ENCODE measurements at places on chromosomes 7 and 10. TPM values are rescaled to one million over a fixed set of nuclear protein-coding genes. Genes with fewer than 3 reads are reported as not detected.

- DNase-seq, result no peak
Observed at GRCh38 chr10:103921750-103922195, 3.8 kb upstream of the STN1 start.

DNA sequence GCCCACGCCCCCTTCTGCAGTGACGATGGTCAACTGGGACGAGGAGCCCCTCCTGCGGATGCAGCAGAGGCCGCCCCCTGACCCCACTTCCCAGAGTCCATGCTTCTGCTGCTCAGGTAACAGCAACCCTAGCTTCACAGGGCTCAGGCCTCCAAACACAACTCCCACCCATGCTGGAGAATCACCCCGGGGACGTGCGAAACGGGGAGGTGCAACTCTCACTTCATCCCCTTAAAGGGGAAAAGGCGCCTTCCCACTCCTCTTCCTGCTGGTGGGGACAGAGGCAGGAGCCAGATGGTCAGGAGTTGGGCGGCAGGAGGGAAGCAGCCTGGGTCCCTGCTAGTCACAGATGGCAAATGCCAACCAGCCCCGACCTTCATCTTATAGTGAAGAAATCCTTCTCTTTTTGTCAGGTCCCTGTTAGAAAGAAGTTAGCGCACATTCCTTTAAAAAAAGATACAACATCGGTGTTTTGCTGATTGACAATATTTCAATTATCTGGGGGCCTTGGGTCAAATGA is 155.4 kb downstream of the DIP2C start:
- peak; percentile 58 for DNase-seq

DNA sequence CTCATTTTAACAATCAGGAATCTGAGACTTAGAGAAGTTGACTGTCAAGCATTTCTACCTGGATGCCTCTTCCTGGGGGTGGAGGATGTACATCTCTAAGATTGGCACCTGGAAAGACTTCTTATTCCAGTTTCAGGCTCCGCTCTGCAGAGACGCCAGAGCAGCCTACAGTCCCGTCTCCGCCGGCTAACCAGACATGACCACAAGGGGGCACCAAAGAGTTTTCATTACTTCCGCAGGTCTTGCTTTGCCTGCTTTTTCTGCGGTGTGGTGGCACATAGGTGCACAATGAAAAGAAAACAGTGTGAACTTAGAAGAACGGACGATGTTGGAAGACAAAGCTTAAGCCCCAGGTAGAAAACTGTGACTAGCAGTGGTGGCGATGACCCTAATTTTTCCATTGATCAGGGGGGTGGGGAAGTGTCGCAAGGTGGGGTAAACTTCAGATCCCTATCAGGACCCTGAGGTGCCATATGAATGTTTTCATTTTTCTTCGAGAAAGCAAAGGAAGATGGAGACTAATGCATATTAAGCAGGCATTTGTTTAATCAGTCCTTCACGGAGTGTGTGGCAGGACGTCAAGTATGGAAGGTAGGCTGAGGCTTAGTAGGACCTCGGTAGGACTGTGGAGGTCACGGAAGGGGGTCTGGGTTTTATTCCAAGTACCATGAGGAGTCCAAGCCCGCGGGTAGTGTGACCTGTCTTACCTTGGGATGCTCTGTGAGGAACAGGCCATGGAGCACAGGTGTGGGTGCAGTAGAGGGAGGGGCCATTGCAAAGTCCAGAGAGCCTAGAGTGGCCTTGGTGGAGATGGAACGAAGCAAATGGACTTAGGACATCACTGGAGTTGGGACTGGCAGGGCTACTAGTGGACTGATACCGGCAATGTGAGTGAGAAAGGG is 60.1 kb upstream of the SORCS3 start:
- peak; percentile 86 for DNase-seq

DNA sequence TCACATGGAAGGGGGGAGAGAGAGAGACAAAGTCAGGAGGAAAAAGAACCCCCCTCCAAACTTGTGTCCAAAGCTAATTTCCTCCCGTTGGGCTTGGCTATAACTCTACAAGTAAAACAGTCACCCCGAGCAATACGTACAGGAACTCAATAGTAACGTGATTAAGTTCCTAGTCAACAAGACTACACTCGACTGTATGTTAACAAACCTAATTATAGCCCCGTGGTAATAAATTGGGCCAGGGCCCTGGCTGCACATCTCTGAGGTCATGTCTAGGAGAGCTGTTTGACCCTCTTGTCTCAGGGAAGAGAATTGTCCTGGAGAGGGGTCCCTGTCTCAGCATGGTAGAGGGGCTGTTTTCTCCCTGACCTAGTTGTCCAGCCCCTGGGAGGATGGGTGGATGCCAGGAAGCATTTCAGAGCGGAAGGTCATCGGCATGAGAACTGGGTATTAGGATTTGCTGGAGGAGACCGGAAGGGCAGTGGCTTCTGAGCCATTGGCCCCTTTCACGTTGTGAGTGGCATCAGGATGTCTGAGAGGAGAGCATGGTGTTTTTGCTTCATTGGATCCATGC is 60.2 kb upstream of the COMTD1 start:
- no peak for DNase-seq

GRCh38 chr7:2087744-2088143 is 145.0 kb downstream of the MAD1L1 start:
- no peak for DNase-seq

DNA sequence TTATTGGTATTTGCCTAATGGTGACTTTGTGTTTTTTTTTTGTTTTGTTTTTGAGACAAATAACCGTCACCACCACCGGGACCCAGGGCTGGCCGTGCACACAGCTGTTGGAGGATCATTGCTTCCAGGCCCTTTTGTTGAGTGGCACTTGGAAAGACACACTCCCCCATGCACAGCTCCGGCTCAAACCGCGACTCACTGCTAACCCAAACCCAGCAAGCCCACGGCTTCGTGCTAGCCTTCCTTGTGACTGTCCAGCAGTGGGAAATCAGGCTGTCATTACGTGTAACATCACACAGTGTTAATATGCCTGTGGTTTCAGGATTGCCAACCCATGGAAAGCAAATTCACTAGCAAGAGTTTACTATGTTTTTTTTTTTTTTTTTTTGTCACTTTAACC is 17.4 kb downstream of the BNIP3 start:
- no peak for DNase-seq

- peak; percentile 93 for DNase-seq
Observed at GRCh38 chr10:8053446-8054243, 843 bp upstream of the GATA3 start.

DNA sequence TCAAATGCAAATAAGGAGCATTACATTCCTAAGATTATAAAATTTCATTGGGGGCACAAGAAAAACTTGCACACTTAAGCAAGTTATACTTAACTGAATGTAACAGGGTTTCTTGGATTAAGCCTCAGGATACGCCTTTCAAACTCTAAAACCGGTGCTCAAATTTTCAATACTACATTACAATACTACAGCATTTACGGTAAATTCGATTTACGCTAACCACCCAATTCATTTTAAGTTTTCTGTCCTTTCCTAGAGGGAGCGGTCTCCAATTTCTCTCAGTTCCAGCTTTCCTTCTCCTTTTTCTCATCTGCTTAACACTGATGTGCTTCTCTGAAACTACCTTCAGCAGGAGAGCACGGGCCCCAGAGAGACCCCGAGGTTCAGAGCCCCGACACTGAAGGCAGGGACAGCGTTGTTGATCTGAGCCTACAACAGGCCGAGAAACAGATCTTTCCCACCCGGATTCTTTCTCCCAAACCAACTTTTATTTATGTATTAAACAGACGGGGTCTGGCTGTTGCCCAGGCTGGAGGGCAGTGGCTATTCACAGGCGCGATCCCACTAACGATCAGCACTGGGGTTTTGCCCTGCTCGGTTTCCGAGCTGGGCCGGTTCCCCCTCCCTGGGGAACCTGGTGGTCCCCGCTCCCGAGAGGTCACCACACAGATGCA is 798 bp downstream of the ZNF425 start:
- DNase-seq, result no peak

DNA sequence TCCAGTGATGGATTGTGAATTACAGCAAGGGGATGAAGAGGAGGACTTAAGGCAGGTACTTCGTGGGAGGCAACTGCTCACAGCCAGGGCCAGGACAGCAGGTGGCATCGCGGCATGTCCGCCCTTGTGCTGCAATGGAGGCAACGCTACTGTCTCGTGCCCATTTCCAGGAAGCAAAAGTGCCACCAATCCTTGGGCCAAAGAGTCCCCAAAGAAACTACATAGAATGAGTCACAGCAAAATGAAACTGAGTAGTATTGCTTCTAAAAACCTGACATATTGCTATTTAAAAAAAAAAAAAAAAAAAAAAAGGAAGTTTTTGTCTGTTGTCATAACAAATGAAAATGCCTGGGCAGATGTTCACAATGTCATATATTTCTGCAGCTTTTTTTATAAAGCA is 46.6 kb downstream of the RSU1 start:
- DNase-seq, result no peak

DNA sequence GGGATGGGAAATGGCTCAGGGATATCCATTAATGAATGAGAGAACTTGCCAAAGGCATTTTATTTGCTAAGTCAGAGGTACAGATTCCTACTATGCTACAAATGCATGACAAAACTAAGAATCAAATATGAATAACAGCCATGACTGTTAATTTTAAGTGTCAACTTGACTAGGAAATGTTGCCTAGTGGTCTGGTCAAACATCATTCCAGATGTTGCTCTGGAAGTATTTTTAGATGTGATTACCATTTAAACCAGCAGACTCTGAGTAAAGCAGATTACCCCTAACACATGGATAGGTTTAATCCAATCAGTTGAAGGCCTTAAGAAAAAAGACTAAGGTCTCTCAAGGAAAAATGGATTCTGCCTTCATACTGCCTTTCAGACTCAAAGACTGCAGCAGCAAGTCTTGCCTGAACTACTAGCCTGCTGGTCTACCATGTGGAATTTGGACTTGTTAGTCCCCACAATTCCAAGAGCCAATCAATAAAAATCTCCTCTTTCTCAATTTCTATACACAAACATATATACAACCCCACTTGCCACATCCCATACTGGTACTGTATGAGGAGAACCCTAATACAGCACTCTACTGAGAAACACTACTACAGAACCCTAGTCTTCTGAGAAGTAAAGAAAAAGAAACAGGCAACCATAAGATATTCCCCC is 119.1 kb downstream of the NRBF2 start:
- DNase-seq, result no peak

DNA sequence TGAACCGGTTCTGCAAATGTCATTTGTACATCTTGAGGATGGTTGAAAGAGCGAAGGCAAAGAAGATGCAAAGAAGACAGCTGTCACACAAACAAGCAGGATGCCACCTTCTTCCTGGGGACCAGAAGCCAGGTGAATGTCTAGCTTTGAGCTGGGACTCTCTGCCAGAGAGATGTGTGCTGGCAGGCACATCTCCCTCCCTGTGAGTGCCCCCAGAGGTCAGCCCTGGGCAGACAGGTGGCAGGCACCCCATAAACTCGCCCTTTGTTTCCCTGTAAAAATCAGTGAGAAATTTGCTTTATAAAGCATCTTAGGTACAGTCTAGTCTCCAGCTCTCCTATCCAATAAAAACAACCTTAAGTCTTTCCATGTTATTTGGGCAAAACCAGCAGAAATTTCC is 2.6 kb upstream of the TCERG1L start:
- DNase-seq, result no peak

- no peak for DNase-seq
Observed at GRCh38 chr7:2237109-2237602, 4.4 kb upstream of the MAD1L1 start.

- no peak for DNase-seq
Observed at GRCh38 chr7:147519062-147519461, 1071.5 kb upstream of the C7orf33 start.

DNA sequence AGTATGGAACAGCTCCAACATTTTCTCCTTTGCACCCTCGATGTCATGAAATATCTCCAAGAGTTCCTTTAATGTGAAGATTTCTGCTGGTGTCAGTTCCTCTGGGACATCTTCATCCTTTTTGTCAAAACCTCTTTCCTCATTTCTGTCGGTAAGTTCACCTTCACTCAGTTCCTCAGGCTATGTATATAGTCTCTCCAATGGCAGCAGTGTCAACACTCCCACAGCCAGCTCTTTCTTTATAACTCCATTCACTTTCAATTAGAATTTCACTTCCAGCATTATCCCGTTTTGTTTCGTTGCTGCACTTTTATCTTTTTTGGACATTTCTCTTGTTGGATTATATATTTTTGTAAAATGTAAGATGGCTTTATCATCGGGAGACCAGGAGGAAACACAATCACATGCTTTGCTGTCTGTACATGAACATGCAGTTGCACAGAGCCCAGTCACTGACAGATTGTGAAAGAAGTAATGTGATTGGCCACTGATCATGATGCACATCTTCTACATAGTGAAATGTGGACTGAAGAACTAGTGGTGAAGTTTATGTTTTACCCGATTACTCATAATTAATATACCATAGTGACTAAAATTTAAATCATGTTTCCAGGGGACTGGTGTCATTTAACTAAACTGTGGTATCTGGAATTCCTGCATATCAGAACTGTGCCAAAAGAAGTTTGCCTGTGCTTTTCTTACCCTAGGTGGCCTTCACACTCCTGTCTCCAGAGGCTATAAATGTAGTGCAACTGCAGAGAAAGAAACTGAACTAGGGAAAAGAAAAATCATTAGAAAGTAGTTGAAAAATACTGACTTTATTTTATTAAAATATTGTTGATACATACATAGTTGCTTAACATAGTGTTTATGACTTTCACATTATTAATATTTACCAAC is 289.6 kb downstream of the PPP1R3A start:
- no peak for DNase-seq

- DNase-seq, result no peak
Observed at GRCh38 chr7:117202511-117202910, 120.3 kb downstream of the WNT2 start.

DNA sequence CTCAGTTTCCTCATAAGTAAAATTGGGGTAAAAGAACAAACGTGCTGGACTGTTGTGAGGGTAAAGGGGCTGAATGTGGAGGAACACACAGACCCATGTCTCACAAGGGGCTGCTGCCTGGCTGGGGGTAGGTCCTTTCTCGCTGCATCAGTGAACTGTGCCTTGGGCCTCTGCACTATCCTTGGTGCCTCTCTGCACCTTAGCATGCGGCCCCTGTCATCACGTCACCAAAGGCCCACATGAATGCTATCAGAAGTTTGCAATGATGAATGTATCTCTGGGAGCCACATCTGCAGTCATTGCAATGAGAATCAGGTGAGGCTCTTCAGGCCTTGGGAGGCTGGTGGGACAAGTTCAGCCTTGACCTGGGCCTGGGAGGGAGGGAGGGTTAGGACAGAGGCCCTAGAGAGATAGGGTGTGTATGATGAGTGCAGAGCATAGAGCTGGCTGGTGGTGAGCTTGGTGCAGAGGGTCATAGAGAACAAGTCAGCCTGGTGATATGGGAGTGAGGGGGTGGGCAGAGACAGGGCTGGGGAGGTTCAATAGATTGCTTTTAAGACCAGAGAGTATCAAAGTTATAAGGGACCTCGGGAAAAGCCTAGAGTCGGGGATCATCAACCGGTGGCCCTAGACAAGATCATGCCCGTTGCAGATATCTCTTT is 308.4 kb downstream of the RPS24 start:
- DNase-seq, result no peak

The FRA10AC1 gene
- 15.1 TPM for total RNA-seq

The HSPA12A gene
- 20.8 TPM for total RNA-seq

The GLI3 gene
- total RNA-seq, result 27.2 TPM

The PNLIPRP3 gene
- not detected for total RNA-seq

The GRID1 gene
- 5.6 TPM for total RNA-seq

The LAMTOR4 gene
- 72.6 TPM for total RNA-seq

The SAMD9 gene
- total RNA-seq, result 8.5 TPM

The BRAF gene
- total RNA-seq, result 39.8 TPM

The PANK1 gene
- 2.5 TPM for total RNA-seq

The INPP5A gene
- total RNA-seq, result 102 TPM

The CPED1 gene
- total RNA-seq, result 120 TPM

The FAM13C gene
- total RNA-seq, result 18.7 TPM
